ENCODE measurements at places on chromosomes 3 and 15.

GRCh38 chr3:101549473-101549872, 12.2 kb upstream of the TRMT10C start:
- ATAC-seq, result no peak

DNA sequence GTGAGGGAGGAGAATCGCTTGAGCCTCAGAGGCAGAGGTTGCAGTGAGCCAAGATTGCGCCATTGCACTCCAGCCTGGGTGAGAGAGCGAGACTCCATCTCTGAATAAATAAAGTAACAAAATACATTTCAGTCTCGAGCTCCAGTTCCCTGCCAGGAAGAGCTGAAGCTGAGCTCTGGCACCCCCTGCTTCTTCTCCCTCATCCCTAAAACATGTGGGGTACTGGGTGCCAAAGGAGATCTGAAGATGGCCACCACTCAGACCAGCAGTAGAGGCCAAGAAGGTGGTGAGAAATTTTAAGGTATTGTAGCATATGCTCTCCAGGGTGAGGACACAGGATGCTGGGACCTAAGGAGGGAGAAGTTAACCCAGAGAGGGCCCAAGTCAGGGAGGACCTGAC, 75.0 kb upstream of the CGNL1 start:
- ATAC-seq, result no peak

- ATAC-seq, result no peak
These were observed 36.0 kb upstream of the C3orf70 start for GRCh38 chr3:185188816-185189215.

DNA sequence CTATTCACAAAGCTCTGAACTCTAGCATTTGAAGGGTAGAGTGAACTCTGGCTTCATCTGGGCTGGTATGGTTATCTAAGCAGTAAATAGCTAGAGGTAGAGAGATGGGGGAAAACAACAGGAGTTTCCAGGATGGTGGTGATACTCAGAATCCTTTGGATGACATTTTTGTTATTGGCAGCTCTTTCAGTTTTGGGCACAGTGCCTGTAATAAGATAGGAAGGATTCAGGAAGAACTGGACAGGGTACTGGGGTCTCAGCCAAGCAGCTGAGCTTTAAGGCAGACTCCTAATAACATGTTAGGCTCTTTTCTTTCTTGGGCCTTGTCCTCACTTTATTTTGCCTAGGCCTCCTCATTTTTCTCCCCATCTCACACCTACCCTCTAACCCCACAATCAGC, 338.5 kb downstream of the CADM2 start:
- ATAC-seq, result no peak

GRCh38 chr3:69579306-69580041, 159.8 kb upstream of the MITF start:
- ATAC-seq, result no peak

- peak; percentile 71 for ATAC-seq
These were observed at the start of gene MBNL1 for GRCh38 chr3:152268555-152269055. Gene MBNL1, plus strand, starts transcription at chr3:152268929. Its CDS starts 31,265 bp downstream, at chr3:152300194.

DNA sequence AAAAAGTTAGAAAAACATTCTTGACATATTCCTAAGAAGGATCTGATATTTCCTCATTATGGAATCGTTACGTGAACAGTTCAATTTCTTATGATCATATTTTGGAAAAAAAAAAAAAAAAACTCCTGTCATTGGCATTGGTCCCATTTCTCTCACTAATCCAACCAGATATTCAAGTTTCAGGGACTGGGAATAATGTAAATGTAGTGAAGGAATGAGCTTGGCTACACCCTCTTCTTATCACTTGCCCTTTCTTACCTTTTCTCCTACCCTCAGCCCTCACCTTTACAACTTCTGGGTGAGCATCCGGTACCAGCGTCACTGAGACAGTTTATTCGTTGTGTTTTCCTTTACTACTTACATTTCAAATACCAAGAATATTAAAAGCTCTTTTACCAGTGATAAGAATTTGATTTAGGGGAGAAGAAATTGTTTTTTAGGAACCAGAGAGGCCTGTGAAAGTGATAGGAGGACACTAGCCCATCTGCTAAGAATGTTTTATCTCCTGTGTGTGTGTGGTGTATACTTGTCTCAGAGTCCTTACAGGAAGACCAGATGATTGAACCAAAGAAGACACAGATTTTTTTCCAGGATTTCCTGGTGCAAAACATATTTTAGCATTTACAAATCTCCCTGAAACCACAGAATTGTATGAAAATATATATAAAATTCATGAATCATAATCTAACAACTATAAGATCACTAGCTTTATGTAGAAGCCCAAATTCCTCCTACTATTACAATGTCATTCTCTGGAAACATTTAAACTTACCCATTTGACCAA, 946.7 kb downstream of the ZPLD1 start:
- no peak for ATAC-seq

Measured in activated T-helper 17 cell treated with anti-CD3 and anti-CD28 coated beads, Interleukin-2, amount 50 U/mL, for 72 hours (primary cell).